ENCODE measurements at places on chromosomes 6 and 20.

DNA sequence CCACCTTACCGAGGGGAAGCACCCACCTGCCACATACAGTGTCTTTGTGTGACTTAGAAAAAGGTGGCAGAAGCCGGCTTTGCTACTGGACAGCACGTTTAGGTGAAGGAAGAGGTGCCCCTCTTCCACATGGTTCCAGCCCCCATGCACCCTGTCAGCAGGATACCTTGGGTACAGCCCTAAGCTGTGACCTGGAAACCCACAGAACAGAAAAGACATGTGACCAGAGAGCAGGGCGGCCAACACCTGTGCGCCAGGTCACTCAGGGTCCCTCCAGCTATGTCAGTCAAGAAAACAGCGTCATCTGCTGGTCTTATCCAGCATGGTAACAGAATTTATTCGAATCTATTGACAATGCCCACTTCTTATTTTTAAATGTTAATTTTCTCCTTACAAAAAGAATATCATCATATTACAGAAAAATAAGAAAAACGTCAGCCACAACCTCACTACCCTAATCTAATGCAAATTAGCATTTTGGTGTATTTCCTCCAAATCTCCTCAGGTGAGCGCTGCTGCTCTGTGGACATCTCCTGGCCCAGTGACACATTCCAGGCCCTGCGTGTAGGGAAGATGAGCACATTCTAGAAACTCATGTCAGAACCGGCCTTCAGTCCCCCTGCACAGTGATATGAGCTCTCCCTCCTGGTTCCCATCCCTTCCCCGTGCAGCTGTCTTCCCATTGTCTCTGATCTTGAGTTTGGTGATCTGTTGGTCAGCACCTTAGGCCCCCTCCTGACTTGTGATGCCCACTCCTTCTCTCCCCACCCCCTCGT is 37.2 kb downstream of the GTF2H5 start:
- DNase-seq: no peak

DNA sequence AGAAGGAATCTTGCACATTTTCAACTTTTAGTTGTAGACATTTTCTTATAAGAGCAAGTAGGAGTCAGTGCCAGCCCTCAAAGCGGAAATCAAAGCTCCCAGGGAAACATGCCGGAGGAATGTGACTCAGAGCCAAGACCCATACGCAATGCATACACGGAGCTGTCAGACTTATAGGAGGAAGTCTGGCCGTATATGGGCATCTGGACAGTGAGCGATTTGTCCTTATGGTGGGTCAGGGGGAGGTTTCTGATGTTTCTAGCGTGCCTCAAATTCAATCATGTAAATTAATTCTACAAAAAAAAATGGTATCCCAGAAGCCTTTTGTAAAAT is 3.6 kb upstream of the CCN2 start:
- DNase-seq: no peak

DNA sequence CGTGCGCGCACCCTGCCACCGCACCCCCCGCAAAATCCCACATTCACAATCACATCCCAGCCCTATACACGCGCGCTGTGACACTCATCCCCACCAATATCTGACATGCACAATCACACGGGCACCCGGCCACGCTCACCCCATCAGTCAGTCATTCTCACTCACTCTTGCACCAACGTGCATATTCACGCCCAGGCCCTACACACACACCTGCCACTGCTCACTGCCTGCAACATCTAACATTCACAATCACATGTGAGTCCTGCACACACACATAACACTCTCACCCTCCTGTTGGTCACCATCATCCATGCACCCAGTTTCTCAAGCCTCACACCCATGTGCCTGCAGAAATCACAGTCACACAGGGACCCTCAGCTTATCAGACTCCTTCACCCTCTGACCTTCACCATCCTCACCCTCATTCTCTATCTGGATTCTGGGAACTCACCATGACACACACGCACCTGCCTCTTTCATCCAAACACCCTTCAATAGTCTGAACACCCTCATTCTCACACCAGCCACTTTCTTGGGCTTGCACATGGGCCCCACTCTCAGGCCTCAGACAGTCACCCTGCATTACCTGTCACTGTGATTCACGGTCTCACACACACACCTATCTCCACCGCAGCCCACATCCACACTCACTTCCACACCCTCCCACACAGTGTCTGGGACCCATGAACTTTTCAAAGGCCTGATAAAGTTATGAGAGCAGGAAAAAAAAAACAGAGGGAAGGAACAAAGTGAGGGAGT is 748 bp upstream of the ATP9A start:
- DNase-seq: no peak

DNA sequence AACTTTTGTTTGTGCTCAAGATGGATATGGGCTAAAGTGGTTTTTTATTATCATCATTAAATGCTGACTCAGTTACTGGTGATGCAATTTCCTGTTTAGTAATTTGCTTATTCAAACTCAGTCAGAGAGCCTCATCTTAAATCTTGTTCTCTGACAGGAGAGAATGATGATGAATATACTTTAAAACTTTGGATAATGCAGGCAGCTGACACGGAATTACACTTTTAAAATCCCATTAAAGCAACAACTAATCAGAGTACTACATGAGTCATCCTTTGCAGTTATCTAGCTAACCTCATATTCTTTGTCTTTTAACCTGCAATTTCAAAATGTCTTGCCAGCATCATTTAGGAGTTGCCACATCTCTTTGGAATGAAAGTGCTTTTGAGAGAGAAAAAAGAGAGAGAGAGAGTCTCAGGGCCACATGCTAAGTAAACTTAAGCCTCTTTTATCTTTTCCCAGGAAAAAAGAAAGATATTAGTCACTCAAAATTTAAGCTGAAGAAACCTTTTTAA is 9.2 kb upstream of the C6orf141 start:
- no peak for DNase-seq

DNA sequence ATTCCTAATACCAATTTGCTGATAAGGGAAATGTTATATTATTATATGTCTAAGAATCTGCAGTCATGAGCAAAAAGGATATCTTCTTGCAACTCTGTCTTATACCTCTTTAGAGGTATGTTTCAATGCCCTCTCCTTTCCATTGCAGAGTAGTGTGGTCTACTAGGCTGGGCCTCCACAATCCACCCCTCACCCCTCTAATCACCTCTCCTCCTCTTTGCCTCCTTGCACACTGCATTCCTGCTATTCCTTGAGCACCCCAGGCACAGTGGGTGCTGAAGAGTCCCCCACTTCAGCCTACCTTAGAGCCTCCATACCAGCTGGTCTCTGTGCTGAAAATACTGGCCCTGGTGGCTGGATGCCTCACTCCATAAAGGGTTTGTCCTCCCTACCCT is 26.9 kb downstream of the ARMC2 start:
- DNase-seq: no peak

DNA sequence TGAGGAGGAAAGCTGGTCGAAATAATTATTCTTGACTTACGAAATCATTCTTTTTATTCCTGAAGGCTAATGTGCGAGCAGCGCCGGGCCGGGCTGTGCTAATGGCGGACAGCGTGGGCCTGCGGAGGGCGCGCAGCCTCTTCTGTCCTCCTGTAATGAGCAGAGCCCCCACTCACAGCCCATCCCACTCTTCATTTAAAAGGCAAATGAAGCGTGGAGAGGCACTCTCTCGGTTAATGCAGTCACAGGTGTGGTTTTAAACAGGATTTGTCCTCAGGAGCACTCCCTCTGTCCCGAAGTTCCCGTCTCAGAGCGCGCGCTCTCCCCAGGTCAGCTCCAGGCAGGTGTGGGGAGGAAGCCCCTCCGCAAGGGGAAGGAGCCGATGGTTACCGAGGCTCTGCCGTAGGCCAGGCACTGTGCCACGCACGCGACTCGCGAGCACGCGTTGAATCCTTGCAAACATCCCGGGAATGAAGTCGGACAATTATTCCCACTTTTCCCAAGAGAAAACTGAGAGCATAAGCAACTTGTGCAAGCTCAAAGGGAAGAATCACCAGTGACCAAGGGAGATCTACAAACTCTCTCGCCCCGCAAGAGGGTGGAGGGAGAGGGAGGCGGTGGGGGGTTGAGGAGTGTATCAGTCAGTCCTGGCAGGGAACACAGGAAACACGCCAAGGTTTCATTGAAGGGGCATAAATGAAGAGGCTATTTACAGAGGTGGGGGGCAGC is 35.5 kb upstream of the ZFAND3 start:
- DNase-seq: no peak

DNA sequence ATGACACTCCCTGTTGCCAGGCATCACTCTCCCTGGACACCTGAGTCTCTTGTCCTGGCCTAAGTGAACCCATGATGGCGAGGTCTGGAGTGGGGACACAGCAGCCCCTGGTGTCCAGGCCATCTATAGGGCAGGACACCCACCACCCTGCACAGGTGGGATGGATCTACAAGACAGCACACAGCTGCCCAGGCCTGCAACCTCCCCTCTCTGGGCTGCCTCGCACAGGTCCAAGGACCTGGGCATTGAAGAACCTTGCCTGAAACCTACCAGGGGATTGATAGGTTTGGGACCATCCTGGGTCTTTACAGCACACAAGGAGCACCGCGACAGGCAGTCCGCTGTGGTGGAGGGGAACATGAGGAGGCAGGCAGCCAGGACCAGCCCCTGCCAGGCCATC is 11.2 kb downstream of the PDYN start:
- no peak for DNase-seq

- DNase-seq: no peak
Observed at GRCh38 chr6:72999995-73000394, 225.3 kb downstream of the KHDC1L start.

All from CD4-positive, alpha-beta T cell treated with Interferon alpha-2 for 1 hour (primary cell).